Ecto neural progenitor cell (in vitro differentiated cells): ENCODE measurements at places on chromosomes 1 and 21.

GRCh38 chr1:185293967-185294542, 23.0 kb downstream of the IVNS1ABP start:
- no peak for DNase-seq

DNA sequence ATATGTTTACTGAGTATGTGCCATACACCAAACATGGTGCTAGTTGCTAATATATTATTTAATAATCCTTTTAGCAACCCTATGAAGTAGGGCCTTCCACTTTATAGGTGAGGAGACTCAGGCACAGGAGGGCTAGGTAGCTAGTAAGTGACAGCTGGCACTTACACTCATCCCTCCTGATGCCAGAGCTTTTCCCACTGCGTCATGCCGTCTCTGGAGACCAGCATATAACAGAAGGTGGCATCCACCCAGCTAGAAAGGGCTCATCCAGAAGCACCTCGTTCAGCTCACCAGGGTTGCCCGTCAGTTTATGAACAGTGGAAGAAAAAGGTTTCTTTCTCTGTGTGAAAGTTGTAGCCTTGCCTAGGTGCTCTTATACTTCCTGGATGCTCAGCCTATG, 108.9 kb downstream of the NOS1AP start:
- no peak for DNase-seq

- DNase-seq: no peak
Measured at GRCh38 chr1:234845097-234845660, 235.2 kb upstream of the IRF2BP2 start.

- DNase-seq: no peak
Measured at GRCh38 chr1:174923820-174924219, 75.9 kb upstream of the CACYBP start.

DNA sequence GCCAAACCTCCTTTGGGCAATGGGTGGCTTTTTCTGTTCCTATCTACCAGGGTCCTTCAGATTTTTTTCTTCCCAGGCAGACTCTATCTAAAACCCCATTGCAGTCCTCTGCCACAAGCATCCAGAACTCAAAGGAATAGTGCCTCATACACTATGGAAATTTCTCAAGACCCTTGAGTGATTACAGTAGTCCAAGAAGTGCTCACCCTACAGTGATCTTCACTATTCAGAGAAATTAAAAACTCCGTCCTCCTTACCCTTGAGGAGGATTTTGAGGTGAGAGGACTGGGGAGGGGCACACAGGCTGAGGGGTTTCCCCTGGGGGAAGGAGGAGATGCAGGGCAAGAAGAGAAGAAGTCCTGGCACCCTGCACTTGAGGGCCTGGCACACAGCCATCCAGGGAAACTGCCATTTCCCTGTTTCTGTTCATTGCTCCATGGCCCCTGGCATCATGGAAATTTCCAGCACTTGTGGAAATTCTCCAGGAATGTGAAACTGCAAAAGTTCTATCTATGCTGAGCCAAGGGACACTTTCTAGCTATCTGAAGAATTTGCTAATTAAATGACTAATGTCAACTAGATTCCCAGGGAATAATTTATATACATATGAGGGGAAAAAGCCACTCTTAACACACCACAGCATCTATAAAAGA, 102.5 kb upstream of the ATP1B1 start:
- no peak for DNase-seq

DNA sequence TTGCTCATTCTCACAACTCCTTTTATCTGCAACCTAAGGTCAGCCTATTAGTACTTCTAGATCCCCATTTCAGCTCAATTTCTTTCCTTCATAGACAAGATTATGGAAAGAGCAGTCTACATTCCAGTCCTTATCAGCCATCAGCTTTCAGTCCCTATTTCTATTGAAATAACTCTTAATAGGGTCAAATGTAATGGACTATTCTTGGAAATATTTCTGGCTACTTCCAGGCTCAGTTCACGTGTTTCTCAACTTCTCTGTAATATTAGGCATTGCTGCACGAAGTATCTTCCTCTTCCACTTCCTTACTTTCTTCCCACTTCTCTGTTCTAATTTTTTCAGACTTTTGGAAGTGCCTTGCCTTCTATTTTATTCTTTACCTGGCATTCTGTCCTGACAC, 232.9 kb upstream of the USP25 start:
- DNase-seq: no peak

DNA sequence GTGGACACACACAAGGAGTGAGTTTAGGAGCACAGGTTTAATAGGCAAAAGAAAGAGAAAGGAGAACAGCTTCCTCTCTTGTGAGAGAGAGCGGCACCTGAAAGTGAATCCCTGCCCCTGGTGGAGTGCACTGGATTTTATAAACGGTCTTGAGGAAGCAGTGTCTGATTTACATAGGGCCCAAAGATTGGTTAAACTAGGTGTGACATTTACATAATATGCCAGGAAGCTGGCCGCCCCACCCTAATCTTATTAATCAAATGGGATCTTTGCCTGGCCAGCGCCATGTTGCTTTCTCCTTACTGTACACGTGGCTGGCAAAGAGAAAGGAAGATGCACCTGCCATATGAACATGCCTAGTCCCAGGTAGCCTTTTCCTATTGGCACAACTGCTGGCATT, 38.7 kb downstream of the CFH start:
- no peak for DNase-seq

DNA sequence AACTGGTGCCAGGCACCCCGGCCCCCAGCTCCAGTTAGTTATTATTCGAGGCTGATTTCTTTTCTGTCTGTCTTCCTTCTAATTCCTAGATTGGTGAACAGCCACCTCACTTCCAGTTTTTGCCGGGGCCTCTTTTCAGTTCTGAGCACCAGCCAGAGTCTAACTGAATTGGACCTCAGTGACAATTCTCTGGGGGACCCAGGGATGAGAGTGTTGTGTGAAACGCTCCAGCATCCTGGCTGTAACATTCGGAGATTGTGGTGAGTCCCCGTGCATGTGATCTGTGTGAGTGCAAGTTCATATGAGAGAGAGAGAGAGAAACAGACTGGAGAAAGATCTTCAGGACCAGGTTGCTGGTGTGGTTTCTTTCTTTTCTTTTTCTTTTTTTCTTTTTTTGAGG, 13.5 kb downstream of the NLRP3 start:
- no peak for DNase-seq

- DNase-seq: no peak
Measured at GRCh38 chr1:235831148-235831547, 35.6 kb downstream of the LYST start.

GRCh38 chr1:160519642-160520435, 3.2 kb downstream of the SLAMF6 start:
- DNase-seq: no peak

GRCh38 chr1:184892116-184892515, 82.2 kb downstream of the NIBAN1 start:
- DNase-seq: no peak

DNA sequence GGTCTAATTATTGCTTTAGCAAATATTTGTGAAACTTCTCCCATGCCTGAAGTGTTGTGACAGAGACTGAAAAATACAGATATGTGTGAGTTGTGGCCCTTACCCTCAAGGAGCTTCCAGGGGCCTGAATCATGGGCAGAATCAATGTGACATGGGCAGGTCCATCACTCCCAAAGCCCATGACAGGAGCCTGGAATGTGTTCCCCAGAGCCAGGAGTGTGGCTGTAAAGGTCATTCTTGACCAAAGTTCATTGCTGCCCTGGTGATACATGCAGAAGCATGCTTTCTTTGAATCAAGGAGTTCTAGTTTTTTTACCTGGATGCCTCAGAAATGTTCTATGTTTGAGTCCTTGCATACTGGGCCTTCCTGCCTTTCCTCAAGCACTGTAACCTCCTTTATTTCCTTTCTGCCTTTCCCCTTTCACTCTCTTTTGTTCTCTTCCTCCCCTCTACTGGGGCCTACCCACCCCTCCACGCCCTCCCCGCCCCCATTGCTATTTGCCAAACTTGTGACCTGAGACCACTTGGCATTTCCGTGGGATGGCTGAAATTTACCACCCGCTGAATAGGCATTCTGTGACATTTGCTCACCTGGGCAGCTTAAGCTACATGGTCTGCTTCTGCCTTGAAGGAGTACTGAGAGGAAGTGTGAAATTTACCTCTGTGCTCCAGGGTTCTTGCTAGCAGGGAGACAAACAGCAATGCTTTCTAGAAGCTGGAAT, 19.7 kb downstream of the PBX1 start:
- DNase-seq: no peak

DNA sequence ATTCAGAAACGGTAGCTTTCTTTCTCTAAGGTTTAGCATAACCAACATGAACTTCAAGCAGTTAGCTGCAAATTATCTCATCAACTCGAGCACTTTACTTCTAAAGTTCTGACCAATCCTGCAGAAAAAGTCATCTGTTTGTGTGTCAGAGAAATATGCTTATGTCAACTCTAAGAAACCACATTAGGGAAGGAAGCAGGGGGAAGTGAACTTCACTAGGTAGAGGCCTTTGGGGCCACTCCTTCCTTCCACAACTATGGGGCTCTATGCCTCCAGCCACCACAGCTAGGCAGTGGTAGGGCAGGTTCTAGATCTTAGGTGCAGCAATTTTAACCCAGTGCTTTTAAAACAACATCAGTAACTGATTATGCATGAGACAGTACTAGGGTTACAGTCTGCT, 375.9 kb downstream of the DSCAM start:
- no peak for DNase-seq

- no peak for DNase-seq
Measured at GRCh38 chr1:26094076-26094669, 17.5 kb upstream of the PDIK1L start.

- DNase-seq: no peak
Measured at GRCh38 chr1:241847540-241847795, 536 bp upstream of the EXO1 start.

DNA sequence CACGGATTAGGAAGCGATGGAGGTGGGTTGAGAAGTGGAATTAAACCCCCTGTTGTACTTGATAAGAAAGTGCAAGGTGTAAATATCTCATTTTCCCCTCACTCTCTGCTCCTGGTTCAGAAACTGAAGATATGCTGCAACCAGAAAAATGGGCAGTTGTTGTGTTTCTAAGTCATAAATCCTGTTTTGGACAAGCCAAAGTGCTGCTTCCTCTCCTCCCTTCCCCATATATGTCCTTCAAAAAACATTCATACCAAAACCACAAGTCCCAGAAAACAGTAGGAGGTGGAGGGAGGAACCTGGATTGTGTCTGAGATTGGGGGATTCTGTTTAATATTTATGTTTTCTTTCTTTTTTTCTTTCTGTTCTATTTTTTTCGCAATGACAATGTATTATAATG, 13.6 kb upstream of the ZNF362 start:
- DNase-seq: no peak

DNA sequence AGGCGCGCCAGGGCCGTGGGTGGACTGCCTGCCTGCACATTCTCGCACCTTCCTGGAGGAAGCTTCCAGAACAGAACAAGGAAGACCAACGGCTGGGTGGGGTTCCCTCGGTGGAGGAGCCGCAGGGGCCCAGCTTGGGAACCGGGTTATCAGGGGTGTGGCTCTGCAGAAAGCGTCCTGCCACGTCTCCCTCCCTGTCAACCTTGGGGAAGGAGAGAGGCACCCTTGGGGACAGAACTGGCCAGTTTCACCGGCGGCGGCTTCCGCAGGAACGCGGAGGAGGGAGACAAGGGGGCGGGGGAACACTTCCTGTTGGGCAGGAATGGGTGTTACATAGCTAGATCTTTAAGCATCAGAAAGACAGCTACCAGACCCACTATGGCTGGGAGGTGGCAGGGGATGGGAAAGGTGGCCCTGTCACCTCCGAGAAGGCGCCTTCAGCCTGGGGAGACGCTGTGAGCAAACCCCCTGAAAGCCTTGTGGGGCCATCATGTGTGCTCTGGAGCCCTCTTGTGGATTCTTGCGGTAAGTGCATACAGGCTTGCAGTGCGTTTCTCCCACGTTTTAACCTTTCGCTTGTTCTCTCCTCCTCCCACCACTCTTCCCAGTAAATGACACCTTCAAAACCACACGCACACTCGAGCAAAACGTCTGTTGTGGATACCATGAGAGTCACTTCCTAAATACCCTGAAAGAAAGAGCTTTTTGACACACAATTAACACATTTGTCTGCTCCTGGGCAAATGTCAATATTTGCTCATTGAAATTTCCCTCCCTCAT, 3.8 kb upstream of the PLEKHA6 start:
- DNase-seq: peak; percentile 82

DNA sequence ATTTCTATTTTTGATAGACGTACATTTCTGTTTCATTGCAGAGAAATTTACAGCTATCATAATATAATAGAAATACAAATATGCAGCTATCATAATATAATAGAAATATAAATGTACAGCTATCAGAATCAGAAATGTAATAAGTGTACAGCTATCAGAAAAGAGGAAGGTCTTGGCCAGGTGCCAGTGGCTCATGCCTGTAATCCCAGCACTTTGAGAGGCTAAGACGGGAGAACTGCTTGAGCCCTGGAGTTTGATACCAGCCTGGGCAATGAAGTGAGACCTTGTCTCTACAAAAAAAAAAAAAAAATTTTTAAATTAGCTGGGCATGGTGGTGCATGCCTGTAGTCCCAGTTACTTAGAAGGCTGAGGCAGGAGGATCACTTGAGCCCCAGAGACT, 37.9 kb downstream of the PIGM start:
- DNase-seq: no peak

- DNase-seq: no peak
Measured at GRCh38 chr1:19122668-19123067, 87.4 kb downstream of the UBR4 start.

- peak; percentile 95 for DNase-seq
Measured at GRCh38 chr1:151459331-151460046, at the start of gene POGZ. TSS of gene POGZ (minus strand) at chr1:151459494. CDS start at chr1:151442204, 17,290 bp downstream.

DNA sequence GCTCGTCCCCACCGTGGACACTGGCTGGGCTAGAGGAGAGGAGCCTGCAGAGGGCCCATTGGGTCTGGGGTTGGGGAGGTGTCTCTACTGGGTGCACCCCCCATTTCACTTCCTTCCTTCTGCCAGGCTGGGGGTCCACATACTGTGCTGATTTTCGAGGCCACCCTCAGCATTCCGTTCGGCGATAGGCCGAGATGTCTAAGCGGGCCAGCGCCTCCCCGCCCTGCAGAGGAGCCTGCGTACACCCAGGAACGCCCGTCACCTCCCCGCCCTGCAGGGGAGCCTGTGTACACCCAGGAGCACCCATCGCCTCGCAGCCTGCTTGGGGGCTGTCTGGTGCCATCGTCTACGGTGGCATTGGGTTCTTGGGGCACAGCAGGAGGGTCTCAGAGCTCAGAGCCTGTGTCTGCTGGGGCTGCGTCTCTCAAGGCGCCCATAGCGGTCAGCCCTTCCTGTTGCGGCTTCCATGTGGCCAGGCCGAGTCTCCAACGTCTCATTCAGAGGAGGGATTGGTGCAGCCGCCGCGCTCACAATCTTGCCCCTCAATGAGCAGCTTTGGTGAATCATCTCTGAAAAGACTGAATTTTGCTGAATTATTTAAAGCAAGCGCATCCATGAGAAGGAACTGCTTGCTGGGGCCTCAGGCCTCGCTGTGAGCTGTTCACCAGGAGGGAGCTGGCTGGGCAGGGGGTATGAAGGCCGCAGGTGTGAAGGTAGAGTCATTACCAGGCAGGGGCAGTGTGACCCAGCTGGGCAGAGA, 30.7 kb upstream of the AGPAT3 start:
- DNase-seq: no peak

GRCh38 chr1:220189750-220190347, 82.4 kb downstream of the RAB3GAP2 start:
- DNase-seq: no peak

- peak; percentile 10 for DNase-seq
Measured at GRCh38 chr1:245663841-245664240, 509.1 kb downstream of the KIF26B start.

- DNase-seq: no peak
Measured at GRCh38 chr1:228222548-228222947, 14.7 kb downstream of the OBSCN start.

- DNase-seq: no peak
Measured at GRCh38 chr1:205354259-205355074, 2.3 kb downstream of the KLHDC8A start.
